Left lobe of liver (tissue), 2 donors: ENCODE measurements at places on chromosomes 1 and 21. TPM values are rescaled to one million over a fixed set of nuclear protein-coding genes. Genes with fewer than 3 reads are reported as not detected.

- no peak for DNase-seq
These were observed 15.1 kb downstream of the NFASC start for GRCh38 chr1:204885790-204886189.

Gene TRPM2
- 1.4 TPM for total RNA-seq

DNA sequence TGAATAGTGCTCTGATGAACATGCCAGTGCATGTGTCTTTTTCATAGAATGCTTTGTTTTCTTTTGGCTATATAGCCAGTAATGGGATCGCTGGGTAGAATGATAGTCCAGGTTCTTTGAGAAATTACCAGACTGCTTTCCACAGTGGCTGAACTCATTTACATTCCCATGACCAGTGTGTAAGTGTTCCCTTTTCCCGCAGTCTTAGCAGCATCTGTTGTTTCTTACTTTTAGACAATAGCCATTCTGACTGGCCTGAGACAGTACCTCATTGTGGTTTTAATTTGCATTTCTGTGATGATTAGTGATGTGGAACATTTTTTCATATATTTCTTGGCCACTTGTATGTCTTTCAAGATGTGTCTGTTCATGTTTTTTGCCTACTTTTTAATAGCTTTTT lies 784.5 kb downstream of the USP25 start:
- DNase-seq = no peak

GRCh38 chr1:112808861-112809684 lies 93.9 kb upstream of the PPM1J start:
- peak; percentile 67 for DNase-seq

Gene TMEM240
- 0.98 TPM for total RNA-seq

DNA sequence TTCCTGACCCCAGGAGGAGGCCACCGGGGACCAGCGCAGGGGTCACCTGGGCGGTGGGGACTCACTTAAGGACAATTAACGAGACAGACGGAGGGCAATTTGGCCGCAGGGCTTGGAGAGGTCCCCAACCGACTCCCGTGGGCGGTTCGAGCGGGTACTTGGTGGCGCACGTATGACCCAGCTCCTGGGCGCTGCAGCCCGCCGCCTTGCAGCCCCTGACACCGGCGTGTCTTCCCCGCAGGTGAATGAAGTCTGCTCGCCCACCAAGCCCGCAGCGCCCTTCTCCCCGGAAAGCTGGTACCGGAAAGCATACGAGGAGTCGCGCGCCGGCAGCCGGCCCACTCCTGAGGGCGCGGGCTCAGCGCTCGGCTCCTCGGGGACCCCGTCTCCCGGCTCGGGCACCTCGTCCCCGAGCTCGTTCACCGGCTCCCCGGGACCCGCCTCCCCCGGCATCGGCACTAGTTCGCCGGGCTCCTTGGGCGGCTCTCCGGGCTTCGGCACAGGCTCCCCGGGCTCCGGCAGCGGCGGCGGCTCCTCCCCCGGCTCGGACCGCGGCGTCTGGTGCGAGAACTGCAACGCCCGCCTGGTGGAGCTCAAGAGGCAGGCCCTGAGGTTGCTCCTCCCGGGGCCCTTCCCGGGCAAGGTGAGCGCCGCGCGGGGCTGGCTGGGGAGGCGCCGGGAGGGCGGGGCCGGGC lies 1.4 kb downstream of the KIF26B start:
- DNase-seq = peak; percentile 86

DNA sequence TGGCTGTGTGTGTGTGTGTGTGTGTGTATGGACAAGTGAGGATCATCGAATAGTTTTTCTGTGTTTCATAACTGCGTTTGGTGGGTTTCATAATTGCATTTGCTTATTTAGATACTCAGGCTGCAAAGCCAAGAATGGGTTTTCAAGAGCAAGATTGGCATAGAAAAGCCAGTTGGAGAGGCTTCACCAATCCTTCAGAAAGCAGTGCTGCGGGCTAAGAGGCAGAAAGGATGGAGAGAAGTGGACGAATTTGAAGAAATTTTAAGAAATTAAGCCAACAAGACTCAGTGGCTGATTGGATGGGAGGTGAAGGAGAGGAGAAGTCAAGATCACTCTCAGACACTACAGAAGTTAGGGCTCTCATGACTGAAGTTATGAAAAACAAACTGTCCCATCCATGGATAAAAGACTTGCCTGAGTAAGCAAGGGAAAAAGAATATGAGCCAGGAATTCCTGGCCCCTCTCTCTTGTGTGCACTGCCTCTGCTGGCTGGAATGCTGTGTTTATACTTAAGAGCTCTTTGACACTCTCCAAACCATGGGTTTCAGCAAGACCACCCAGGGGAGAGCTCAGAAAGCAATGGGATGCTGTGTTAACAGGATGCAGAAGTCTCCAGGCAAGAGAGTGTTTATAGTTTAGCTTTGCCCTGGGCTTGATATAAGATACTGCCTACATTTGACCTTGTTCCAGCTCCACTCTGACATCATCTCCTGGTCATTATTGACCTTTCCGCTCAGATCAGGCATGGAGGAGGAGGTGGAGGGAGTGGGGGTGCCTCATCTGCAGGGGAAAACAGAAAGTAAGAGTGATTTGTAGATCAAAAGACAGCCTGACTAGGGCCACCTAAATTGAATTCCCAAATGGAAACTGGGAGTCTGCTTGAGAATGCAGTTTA lies 232.0 kb upstream of the PLXNA2 start:
- DNase-seq = no peak

GRCh38 chr1:2414297-2414958 lies 2.1 kb upstream of the PEX10 start:
- peak; percentile 77 for DNase-seq

GRCh38 chr1:32636914-32637645 lies 13.3 kb downstream of the ZBTB8OS start:
- no peak for DNase-seq

Gene EXTL1
- not detected for total RNA-seq

GRCh38 chr1:237059244-237059643 lies 17.3 kb downstream of the RYR2 start:
- no peak for DNase-seq

- DNase-seq = no peak
These were observed 27.8 kb downstream of the NTPCR start for GRCh38 chr1:232978091-232978634.

- DNase-seq = no peak
These were observed 172.5 kb downstream of the TRABD2B start for GRCh38 chr1:47824716-47825115.
